M059J (cell line): ENCODE measurements at places on chromosomes 16 and 17. TPM values are rescaled to one million over a fixed set of nuclear protein-coding genes. Genes with fewer than 3 reads are reported as not detected.

- no peak for DNase-seq
Measured at GRCh38 chr17:41824086-41824485, 11.3 kb downstream of the FKBP10 start.

- DNase-seq: no peak
Measured at GRCh38 chr17:61393904-61394629, 5.6 kb upstream of the TBX2 start.

DNA sequence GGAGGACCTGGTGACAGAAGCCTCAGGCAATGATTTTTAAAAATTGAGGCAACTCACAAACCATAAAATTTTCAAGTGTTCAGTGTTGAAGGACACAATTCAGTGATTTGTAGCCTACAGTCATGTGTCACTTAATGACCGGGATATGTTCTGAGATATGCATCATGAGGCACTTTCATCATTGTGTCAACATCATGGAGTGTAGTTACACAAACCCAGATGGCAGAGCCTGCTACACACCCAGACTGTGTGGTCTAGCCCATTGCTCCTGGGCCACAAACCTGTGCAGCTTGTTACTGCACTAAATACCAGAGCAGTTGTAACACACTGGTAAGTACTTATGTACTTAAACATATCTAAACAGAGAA is 1.6 kb downstream of the PRSS41 start:
- DNase-seq: no peak

DNA sequence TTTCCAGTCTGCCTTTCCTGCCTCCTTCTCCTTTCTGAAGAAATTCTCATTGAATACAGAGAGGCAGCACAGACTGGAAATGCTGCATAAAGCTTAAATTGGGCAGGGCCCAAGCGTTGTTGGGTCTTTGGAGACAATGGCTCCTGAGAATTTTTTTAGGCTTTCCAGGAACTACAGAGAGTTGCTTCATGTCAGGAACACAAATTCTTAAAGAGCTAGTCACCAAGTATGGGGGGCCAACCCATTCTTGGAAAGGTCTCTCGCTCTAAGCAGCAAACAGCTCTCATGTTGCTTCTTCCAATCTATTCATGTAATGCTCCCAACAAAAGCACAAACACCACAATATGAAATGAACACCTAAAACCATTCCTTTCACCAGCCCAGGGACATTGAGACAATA is 6.9 kb downstream of the HNF1B start:
- DNase-seq: peak; percentile 33

DNA sequence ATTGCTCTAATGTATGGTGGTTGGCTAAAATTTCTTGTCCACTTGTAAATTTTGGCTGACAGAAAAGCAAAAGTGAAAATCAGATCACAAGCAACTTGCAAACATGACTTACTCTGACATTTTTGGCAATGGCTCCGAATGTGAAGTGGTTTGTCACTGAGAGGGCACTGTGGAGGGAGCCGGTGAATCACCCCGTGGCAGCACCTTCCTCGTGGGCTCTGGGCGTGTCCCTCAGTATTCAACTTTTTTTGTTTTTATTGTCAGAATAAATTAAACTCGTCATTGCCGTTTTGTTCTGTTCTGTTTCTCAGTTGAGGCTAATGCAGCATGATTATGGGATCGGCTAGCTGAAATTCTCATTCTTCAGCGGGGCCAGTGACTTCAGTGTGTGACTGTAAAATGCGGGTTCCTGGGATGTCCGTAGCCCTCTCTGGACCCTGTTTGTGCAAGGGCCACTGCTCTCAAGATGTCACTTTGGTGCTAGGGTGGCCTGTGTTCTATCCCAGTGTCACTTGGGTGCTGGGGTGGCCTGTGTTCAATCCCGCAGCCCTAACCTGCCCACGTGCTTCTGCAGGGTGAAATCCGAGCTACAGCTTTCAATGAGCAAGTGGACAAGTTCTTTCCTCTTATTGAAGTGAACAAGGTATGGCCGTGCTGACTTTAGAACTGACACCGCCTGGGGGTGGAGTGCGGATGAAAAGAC is 48.8 kb downstream of the RPA1 start:
- DNase-seq: peak; percentile 21

- DNase-seq: no peak
Measured at GRCh38 chr17:56985371-56986162, 7.6 kb downstream of the SCPEP1 start.

DNA sequence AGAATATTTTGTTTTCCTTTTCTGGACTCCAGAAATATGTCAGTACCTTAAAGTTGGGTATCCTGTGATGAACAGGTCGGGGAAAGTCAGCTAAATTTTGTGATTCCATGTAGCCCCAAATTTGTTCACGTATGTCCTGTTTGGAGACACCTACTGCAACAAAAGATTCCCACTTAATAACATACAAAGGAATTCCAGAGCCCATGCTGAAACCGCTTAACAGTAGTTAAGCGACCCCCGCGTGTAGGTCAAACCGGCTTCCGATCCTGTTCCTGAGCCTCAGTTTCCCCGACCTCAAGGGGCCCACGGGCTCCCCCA is 477 bp downstream of the MTHFSD start:
- no peak for DNase-seq

- DNase-seq: no peak
Measured at GRCh38 chr17:323181-323580, 29.4 kb downstream of the RPH3AL start.

DNA sequence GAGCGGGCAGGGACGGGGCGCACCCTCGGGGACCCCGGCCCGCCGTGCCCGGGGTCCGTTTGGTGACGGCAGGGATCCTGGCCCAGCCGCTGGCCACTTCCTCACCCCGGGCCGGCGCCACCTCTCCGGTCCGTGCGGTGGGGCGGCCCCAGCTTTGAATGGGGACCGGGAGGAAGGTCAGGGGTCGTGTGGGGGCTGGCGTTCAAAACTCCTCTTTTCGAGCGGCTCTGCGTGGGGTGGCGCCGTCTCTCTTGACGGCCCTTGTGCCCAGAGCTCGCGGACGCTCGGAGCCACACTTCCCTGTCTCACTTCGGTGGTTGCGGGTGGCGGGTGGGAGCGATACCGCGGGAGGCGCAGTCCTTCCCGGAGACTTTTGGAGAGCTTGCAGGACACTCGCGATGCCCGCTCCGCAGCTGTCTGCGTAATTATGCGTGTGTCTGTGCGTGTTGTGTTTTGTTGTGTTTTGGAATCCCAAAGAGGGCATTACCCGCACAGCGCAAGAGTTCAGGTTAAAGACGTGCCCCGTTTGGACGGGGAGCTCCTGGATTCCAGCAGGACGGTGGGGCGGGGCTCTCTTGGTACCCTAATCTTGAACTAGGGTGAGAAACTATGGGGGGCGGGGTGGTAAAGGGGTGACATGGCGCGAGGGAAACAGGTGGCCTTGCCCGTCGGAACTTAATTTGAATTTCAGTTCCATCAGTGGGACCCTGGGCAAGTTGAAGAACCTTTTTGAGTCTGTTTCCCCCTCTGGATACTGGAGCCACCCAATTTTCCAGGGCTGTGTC is 637 bp downstream of the PLCG2 start:
- no peak for DNase-seq

DNA sequence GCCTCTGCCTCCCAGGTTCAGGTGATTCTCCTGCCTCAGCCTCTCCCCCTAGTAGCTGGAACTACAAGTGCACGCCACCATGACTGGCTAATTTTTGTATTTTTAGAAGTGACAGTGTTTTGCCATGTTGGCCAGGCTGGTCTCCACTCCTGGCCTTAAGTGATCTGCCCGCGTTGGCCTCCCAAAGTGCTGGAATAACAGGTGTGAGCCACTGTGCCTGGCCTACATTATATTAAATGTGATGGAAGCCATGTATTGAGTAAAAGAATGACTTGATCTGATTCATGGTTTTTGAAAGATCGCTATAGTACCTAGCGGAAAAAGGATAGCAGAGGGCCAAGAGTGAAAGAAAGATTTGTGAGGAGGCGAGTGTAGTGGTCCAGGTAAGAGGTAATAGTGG is 2.7 kb upstream of the PPM1D start:
- DNase-seq: no peak

- peak; percentile 94 for DNase-seq
Measured at GRCh38 chr16:67917852-67918236, 13.8 kb downstream of the CTRL start.

- DNase-seq: peak; percentile 95
Measured at GRCh38 chr17:61504697-61505096, 52.5 kb downstream of the TBX4 start.

DNA sequence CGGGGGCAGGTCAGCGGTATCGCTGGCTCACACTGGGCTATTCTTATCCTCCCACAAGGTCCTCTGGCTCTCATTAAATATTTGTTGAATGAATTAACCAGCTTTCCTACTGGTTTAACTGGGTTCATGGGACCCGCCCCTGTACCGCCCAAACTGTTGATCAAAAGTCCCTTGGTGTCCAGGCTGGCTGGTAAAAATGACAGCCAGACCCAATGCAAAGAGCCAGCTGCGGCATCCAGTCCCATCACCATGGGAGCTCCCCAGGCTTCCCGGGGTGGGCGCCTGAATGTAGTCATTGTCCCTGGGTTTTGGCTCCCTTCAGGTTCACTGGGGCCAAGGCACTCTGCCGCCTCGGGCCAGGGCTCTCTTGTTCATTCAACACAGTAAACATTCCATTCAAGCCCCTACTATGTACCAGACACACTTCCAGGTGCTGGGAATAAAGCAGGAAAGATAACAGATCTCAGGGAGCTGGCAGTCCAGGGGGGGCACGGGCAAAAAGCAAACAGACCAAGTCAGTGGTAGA is 11.7 kb upstream of the ATP2C2 start:
- DNase-seq: peak; percentile 88

- DNase-seq: peak; percentile 71
Measured at GRCh38 chr17:21551081-21551881, 141.0 kb upstream of the KCNJ18 start.

DNA sequence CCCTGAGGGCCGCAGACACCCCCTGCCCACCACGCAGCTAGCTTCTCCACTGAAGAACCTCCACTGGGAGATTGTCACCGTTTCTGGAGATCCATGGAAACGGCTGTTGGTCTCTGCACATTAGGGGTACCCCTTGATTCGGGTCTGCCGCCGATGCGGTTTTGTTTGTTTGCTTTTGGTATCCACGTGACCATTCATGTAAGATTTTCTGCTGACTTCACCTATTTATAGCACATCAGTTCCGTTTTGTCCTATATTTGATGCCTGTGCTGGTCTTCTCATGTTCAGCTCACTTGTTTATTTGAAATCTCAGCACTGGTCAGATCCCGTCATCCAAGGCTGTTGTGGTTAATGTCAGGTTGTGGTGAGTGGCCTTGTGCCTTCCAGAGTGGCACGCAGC is 21.1 kb downstream of the CRAMP1 start:
- DNase-seq: no peak

DNA sequence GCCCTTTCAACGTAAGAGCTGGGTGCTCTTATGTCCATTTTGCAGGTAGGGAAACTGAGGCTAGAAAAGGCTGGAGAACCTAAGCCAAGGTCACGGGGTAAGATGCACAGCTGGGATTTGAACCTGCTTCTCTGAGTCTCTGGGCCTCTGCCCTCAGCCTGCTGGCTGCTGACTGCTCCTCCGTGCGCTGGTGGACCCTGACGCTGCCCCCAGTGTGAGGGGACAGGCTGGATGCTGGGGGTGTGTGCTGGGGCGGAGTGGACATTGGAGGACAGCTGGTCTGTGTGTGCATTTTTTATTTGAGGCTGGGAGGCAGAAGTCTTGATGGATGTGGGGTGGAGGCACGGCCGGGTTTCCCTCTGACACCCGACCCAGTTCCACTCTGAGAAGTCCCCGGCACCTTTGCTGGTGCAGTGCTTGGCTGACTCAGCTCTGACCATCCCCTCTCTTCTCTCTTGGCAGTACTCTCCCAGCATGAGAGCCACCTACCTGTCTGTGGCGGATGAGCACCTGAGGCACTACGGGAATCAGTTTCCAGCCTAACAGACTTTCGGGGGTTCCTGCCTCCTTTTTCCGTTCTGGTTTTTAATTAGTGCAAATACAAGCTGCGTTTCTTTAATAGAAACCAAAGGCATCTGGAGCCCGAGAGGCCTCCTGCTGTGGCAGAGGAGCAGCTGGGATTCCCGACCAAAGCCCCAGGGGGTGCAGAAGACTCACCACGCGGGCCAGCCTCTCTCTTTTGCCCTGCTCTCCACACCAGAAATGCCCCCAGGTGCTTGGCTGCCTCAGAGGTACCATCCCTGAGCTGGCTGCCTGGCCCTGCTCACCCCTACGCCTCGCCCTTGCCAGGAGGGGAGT is 14.1 kb upstream of the DNAI2 start:
- DNase-seq: no peak

- DNase-seq: no peak
Measured at GRCh38 chr17:57539529-57540301, 205.4 kb downstream of the CCDC182 start.

DNA sequence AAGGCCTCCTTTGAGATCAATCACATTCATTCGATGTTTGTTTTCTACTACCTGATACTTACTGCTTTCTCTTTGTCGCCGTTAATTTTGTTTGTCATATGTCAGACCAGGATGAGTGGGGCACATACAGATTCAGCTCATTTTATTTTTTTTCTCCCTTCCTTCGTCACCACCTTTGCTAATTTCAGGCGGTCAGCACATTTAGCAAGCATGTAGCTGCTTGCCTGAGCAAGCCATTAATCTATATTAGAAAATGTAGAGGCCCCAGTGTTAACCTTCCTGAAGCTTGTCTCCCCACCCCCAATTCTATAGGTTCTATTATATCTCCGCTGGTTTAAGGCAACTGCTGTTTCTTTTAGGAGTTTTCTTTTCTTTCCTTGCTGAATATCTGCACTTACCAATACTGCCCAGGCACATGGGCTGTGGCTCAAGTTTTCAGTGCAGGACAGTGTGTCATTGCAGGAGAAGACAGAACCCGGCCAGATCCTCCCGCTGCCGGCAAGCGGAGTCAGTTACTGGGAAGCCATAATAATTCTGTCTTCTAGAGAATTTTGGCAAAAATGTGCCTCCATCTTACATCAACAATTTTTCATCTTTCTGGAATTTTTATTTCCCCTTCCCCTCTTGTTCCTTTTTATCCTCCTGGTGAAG is 714.3 kb downstream of the WWOX start:
- no peak for DNase-seq

DNA sequence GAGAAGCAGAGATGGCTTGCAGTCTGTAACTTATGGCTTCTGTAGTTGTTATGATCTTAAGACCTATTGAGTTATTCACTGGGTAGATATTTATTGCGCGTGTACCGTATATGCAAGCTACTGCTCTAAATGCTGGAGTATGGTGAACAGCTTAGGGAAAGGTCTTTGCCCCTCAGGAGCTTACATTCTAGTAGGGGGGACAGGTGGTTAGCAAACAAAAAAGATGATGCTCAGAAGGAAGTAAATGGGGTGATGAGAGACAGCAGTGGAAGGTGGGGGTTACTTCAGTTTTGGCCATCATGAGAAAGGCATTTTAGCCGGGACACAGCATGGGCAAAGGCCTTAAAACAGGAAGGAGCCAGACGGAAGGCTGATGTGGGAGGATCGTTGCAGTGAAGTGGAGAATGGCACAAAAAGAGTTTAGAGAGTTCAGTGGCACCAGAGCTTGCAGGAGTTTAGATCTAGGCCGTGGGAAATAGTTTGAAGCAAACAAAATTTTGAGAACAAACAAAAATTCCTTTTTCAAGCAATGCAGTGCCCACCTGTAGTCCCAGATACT is 2.1 kb downstream of the ARMC7 start:
- no peak for DNase-seq

GRCh38 chr17:38338053-38338452 is 5.7 kb downstream of the GPR179 start:
- no peak for DNase-seq

- no peak for DNase-seq
Measured at GRCh38 chr17:7113273-7114071, 1.1 kb downstream of the ASGR2 start.

- no peak for DNase-seq
Measured at GRCh38 chr17:82786427-82786826, 34.6 kb downstream of the TBCD start.

MEFV gene
- total RNA-seq: 0.39 TPM in 1 of 2 replicates, not detected in the other

MT2A gene
- total RNA-seq: 521 and 535 TPM in 2 replicates

SLFN11 gene
- total RNA-seq: 49.2 and 82.0 TPM in 2 replicates

ELOB gene
- total RNA-seq: 351 and 758 TPM in 2 replicates

BRD7 gene
- total RNA-seq: 38.7 and 56.3 TPM in 2 replicates

HEXIM1 gene
- total RNA-seq: 3.4 and 8.0 TPM in 2 replicates

HEATR9 gene
- not detected in 2 replicates for total RNA-seq
